ENCODE measurements at places on chromosomes 7 and 10.

- no peak for DNase-seq
These were observed 12.4 kb upstream of the SEMA3A start for GRCh38 chr7:84207025-84207424.

- DNase-seq = no peak
These were observed 54.4 kb downstream of the PKD1L1 start for GRCh38 chr7:47893721-47894365.

DNA sequence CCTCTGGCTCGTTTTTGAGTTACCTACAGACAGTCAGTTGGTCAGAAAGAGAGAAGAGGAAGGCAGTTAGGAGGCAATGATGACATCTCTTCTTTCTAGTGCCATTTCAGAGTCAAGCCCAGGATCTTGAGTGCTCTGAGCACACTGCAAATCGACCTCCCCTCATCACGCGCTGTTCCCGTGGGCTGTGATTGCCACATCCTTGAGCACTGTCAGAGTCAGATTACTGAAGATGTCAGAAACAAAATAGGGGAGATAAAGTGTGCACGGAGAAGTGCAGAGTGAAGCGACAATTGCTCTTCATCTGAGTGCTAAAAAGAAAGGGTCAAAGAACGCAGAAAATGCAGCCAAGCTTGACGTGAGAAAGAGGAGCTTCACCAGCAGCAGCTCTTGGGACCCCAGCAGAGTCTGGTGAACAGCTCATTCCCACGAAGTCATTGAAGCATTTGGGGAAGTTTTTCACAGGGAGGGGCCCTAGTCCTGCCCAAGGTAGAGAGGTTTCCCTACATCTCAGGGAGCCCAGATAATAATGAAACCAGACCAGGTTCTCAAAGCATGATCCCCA lies 661.7 kb upstream of the AUTS2 start:
- no peak for DNase-seq

GRCh38 chr10:1420661-1421362 lies 316.5 kb downstream of the ADARB2 start:
- peak; percentile 69 for DNase-seq

GRCh38 chr7:98621573-98622482 lies 4.7 kb downstream of the NPTX2 start:
- DNase-seq = no peak

- no peak for DNase-seq
These were observed 59.6 kb downstream of the NEUROG3 start for GRCh38 chr10:69513617-69514016.

DNA sequence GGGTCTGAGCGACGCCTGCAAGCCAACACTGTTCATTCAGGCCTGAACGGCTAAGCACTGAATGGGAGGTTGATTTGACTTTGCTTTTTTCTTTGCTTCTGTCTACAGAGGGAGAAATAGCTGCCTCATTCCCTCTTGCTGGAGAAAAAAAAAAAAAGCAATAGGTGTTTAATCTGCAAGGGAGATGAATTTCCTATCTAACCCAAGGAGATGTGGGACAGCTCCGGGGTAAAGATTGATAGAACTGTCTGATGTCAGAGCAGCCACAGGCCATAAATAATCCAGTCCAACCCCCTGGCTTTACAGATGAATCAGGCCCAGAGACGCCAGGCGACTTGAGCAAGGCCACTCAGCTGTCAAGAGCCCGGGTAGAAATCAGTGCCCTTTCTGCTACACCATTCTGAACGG lies 168.0 kb downstream of the ARHGAP12 start:
- no peak for DNase-seq

- DNase-seq = no peak
These were observed 54.8 kb downstream of the AUTS2 start for GRCh38 chr7:69652947-69653701.

- no peak for DNase-seq
These were observed 25.0 kb downstream of the YKT6 start for GRCh38 chr7:44225566-44226395.

- no peak for DNase-seq
These were observed 1028.7 kb downstream of the XPNPEP1 start for GRCh38 chr10:108894402-108895301.

GRCh38 chr10:28151636-28152035 lies 151.2 kb downstream of the MPP7 start:
- DNase-seq = no peak

DNA sequence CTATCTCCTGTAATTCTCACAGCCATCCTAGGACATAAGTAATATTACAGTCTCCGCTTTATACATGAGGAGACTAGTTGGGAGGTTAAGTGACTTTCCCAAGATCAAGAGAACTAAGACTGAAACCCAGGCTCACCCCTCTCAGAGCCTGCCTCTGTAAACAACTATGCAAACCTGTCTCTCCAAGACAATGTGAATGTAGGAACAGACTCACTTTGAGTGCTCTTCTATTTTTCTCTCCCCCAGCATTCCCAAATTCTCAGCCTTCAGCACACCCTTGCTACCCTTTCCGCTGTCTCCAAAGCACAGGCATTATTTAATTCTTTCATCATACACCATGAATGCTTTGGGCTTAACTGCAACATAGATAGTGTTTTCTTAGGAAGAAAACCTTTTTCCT lies 13.6 kb downstream of the ACTA2 start:
- no peak for DNase-seq

GRCh38 chr10:111082102-111082975 lies 5.5 kb downstream of the ADRA2A start:
- no peak for DNase-seq

All from HTR-8/SVneo (cell line).